Trophoblast cell (in vitro differentiated cells and primary cell): ENCODE measurements at places on chromosomes 5 and 9.

GRCh38 chr5:37132646-37133045 lies 116.5 kb downstream of the CPLANE1 start:
- DNase-seq: no peak

GRCh38 chr9:2817999-2818803 lies 25.7 kb downstream of the PUM3 start:
- DNase-seq: peak; percentile 3

- no peak for DNase-seq
Observed at GRCh38 chr5:141234109-141234667, 11.0 kb upstream of the PCDHB15 start.

- peak; percentile 67 for DNase-seq
Observed at GRCh38 chr5:7742241-7742656, 108.7 kb downstream of the CFAP90 start.

GRCh38 chr9:34010979-34011378 lies 37.7 kb downstream of the UBAP2 start:
- peak; percentile 43 for DNase-seq

- no peak for DNase-seq
Observed at GRCh38 chr5:168001318-168001717, 290.1 kb upstream of the WWC1 start.

DNA sequence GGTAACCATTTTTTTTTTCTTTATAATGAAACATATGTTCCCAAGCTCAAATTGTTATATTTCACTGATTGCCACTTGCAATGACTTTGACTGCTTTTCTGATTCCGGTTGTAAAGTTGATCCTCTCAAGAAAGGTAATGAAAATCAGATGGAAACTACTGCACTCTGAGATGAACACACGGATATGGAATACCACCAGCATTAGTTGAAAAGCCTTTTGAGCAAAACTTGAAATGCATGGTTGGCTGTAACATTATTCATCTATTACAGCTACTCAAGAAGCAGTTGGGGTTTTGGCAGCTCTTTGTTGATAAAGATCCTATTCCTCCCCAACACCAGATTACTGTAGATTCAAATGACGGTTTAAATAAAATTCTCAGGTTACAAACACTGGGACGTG lies 591.6 kb upstream of the DMAC1 start:
- DNase-seq: no peak

- DNase-seq: no peak
Observed at GRCh38 chr5:156191547-156191946, 135.4 kb upstream of the SGCD start.

DNA sequence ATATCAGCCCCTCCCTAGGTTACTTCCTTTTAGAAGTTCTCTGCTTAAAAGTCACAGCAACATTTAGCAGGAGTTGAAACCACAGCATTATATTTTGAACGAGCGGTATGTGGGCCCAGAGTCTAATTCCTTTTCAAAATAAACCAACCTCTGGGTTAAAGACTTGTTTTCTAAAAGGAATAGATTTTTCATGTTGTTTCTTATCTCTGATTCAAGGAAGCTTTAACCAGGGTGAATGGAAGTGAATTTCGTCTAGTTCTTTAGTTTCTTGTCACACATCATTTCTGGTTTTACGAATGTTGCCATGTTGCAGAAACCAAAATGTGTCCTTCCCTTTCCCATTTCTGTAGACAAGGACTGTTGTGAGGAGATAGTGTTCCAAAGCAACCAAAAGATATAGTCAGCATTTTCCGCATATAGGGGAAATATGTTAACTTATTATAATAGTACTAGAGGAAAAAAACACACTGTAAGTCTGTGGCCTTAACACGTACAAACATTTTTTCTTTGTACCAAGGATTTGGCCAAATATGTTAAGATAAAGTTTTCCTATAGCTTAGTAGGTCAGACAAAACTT lies 142.4 kb downstream of the PCSK5 start:
- no peak for DNase-seq

DNA sequence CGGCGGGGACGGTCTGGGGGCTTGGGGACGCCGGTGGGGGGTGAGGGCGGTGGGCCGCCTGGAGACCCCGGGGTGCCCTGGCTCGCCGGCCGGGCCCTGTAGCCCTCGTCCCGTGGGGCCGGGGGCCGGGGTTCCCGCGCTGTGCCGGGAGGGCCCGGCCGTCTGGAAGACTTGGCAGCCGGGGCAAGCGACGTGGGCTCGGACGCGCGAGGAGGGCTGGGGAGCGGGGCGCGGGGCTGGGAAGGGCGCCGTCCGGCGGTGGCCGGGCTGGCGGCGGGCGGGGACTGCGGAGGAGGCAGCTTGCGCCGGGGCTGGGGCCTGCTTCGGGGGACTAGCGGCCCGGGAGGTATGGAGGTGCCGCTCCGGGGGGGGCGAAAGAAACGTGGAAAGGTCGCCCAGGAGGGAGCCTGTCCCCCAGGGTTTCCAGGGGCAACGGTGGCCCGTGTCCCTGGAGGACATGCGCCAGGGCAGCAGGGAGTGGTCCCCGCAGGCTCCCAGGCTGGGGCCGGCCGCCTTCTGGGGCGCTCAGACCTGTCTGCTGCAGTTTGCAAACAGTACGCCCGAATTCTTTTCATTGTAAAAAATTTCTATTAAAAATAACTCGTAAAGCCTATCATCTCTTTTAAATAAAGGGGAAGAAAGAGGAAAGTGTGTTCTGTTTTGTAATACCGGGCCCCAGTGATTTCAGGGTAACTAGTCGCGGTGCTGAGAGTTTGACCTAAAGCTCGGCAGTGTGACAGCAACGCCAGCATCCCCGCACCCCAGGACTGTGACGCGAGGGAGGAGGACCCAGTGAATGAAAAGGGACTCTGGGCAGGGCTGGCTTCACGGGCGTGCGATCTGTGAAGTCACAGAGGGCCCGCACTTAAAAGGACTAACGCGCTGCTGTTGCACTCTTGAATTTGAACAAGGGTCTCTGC lies 752 bp upstream of the ANKH start:
- no peak for DNase-seq

- DNase-seq: peak; percentile 55
Observed at GRCh38 chr5:171269717-171270116, 39.3 kb upstream of the TLX3 start.

GRCh38 chr5:90055831-90056328 lies 353.7 kb downstream of the CETN3 start:
- peak; percentile 13 for DNase-seq

- DNase-seq: no peak
Observed at GRCh38 chr9:111940697-111941096, 44.1 kb downstream of the UGCG start.

GRCh38 chr9:127595611-127596010 lies 16.5 kb upstream of the STXBP1 start:
- DNase-seq: no peak

- no peak for DNase-seq
Observed at GRCh38 chr9:21294904-21295538, 10.1 kb downstream of the IFNA5 start.

- no peak for DNase-seq
Observed at GRCh38 chr9:8718121-8718725, 918.6 kb upstream of the DMAC1 start.

DNA sequence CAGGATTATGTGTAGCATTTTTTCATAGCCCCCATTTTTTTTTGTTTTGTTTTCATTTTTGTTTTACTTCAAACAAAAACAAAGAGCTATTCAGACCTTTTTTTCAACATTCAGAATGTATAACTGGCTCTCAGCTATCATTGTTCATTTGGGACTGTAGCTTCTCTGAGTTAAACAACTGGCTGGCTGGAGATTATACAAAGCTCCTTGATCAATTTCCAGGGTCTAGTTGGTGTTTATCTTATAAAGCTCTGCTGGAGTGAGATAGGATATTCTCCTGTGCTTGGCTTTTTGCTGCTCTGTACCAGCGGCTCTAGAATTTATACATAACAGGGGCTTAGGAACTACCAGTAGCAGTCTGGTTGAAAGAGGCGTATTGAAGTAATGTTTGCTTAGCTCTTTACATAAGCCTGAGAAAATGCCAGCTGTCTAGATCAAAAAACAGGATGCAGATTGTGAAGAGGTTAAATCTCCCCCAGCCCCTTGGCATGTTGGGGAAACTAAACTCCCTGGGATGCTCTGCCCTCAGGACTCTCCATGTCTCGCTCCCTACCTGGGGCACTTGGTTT lies 15.2 kb downstream of the GARNL3 start:
- no peak for DNase-seq

DNA sequence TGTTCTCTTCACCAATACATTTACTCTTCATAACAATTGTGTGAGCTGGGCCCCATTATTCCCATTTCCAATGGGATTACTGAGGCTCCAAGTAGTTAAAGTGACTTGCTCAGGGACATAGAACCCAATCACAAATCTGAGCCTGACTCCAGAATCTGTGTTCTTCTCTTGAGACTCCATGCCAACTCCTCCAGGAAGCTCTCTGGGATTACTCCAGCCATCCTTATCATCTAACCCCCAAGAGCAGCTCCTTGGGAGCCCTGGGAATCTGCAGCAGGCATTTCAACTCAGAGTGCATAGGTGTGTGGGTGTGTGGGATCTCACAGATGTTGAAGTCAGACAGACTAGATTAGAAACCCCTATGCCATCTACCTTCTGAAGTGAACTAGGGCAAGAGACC lies 131.4 kb upstream of the BOD1 start:
- no peak for DNase-seq

DNA sequence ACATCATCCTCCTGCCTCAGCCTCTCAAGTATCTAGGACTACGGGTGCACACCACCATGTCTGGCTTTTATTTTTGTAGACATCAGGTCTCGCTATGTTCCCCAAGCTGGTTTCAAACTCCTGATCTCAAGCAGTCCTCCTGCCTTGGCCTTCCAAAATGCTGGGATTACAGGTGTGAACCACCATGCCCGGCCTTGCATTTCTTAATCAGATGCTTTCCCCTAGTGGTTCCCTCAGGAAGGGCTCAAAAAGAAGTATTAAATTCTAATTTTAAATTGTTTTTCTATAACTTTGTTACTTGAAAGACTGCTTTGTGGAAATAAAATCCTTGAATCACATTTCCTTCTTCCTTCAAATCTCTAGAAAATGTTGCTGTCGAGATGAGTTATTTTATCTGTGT lies 79.5 kb upstream of the ROR2 start:
- DNase-seq: no peak

GRCh38 chr5:36739751-36740221 lies 133.4 kb downstream of the SLC1A3 start:
- DNase-seq: peak; percentile 87

DNA sequence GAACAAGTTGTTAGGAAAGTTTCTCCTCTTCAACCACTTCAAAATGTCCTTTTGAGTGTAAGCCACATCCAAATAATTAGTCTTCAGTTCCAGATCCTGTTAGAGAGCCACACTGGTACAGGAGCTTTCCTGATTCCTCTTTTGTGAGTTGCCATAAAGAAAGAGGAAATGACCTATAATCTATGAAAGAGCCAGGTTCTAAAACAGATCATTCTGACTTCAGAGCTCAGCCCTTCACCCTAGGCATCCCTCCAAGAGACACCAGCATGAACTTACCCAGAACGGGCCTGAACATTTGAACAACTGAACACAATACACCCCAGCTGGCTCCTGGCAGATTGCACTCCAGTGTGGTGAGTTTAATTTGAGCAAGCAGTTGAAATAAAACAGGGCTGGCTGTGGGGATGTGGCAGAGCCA lies 25.7 kb downstream of the SLC1A1 start:
- no peak for DNase-seq

GRCh38 chr9:28389411-28389810 lies 816.1 kb upstream of the C9orf72 start:
- DNase-seq: no peak
